NCI-H2081 treated with DMSO at 0.1 percent for 48 hours (cell line): ENCODE measurements at places on chromosomes 1 and 21.

- no peak for DNase-seq
Observed at GRCh38 chr1:16151196-16151994, 4.5 kb downstream of the EPHA2 start.

GRCh38 chr1:188826800-188827199 is 1650.9 kb downstream of the BRINP3 start:
- no peak for DNase-seq

DNA sequence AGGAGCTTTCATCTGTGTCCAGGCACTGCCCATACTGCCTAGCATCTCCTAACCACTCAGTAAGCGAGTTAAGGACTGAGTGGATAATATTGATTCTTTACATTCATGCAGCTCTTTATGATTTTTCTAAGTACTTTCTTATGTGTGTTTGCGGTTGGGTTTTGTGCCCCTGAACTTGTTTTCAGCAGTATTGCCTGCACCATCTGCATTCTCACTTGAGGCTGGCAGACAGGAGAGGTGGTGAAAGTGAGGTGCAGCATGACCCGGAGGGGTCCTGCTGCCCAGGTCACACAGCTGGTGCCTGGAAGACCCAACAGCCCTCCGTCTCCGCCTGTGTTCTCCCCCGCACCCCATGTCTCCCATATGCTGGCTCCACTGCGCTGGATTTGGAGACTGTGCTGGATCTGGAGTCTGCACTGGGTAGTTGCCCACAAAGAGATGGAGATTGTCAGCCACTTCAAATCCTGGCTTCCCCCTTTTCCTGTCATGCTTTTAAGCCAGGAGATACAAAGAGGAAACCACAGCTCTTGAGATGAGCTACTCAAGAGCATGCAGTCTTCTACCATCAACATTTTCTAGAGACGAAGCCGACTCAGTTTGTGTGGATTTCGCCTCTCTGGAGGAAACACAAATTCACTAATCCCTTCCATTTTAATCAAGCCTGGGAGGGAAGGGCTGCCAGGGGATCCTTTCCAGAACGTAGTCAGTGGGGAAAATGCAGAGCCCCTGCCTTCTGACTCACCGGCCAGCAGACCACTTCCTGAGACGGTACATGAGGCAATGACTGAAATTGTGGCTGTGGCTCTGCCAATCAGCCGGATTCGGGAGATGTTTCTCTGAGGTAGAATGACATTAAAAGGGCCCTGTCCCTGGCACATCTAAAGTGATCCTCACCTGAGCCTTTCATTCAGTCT is 71.7 kb upstream of the ANGPTL1 start:
- no peak for DNase-seq

GRCh38 chr1:215731699-215732098 is 164.6 kb downstream of the KCTD3 start:
- DNase-seq = no peak

DNA sequence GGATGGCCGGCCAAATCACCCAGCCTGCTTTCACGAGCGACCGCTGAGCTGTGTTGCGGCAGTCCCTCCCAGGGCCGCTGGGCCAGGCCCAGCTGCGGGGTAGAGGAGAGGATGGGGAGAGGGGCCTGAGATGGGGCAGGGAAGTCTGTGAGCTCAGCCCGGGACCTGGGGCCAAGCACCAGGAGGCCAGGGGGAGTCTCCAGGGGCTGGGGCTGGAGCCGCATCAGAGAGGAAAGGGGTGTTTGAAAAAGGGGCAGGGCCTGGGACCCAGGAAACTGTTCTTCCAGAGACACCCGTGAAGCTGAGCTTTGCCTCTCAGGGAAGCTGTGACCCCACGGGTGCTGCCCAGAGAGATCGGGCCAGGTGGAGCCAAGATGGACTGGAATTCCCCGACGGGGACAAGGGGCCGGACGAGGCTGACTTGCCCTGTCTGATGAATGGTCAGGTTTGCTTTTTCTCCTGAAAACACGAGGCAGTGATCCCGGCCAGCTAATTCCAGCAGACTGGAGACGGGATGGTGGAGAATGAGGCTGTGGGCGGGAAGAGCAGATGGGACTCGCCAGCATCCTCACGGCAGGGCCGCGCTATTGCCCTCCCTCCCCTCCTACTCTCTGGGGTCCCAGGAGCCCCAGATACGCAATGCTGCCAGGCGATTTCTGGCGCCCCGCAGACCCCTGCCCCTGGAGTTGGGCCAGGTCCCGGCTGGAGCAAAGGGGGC is 40.3 kb upstream of the COL18A1 start:
- DNase-seq = no peak

DNA sequence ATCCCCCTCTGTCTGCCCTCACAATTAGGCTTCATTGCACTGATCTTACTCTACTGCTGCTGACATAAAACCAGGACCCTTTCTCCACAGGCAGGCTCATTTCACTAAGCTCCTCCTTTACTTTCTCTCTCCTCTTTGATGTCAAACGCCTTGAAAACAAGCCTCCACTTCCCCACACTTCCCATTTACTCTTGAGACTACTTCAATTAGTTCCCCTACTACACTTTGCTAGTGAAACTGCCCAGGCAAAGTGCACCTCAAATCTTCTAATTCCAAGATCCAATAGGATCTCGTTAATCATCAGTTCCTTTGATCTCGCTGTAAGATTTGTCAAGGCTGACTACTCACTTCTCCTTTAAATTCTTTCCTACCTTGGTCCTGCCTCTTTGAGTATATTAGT is 5.9 kb upstream of the CDC20 start:
- DNase-seq = no peak

DNA sequence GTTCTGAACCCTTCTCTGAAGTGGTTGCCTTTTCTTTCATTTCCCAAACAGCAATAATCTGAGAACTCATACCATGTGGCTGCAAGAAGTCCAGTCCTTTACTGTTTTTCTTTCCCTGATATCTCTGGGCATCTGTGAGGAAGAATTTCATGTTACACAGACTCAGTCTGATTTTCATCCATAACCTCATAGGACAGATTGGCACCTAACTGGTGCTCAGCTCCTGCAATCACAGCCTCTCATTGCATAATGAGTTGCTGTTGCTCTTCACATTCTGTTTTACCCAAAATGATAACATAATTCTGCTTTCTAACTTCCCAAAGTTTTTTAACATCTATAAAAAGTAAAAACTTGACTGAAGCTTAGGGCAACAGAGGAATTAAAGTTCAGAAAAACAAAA is 472.2 kb upstream of the PBX1 start:
- no peak for DNase-seq

DNA sequence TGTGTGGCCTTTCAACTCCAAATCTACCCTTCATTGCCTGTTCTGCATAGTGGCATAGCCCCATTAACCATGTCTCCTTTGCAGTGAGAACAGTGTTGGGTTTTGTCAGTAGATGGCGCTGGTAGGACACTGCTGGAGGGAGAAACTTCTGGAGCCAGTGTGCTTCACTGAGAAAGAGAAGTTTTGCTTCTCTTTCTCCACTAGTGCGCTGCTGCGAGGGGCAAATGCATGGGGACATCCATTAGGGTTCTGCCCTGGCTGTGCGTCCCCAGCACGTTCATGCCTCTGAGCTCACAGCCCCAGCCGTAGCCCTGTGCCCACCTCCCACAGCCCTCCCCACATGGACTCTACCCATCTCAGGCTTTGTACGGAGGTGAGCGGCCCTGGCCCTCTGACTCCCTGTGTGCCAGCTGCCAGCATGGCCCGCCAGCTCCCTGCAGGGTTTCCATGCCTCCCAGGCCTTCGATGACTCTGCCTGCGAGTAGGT is 53.1 kb downstream of the RIMS3 start:
- peak; percentile 52 for DNase-seq

DNA sequence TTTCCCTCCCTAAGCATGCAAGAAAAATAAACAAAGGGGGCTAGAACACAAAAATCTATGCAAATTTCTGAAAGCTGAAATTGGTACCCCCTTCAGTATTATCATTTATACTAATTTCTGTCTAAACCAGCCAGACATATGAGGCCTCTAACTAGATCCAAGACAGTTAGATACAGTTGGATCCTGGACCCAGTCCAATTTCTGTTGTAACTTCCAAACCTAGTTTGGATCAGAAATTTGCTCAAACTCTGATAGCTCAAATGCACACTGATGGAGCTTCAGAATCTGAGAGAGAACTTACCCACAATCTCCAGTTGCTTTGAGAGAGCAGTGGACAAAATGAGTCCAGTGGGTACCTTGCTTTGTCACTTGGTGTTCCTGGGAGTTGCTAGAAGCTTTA is 11.9 kb downstream of the CEP350 start:
- no peak for DNase-seq

DNA sequence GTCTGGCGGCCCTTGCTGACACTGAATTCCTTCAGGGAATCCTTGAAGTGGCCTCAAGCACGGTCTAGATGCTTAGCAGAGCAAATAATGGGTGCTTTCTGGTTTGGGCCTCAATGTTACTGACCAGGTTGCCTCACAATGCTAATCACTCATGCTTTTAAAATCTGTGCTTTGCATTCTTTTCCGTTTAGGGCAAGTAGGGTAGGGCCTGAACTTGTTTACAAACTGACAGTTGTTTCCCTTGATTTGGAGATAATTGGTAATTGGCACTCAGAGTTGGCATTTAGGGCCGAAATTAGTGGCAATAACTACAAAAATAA is 1.4 kb downstream of the VPS13D start:
- no peak for DNase-seq
